NCI-H1417 treated with DMSO at 0.1 percent for 48 hours (cell line): ENCODE measurements at places on chromosomes 16 and 17.

- no peak for DNase-seq
These were observed 5.8 kb downstream of the ESRP2 start for GRCh38 chr16:68230176-68230571.

GRCh38 chr16:20650400-20651166 is 46.9 kb downstream of the ACSM1 start:
- no peak for DNase-seq

DNA sequence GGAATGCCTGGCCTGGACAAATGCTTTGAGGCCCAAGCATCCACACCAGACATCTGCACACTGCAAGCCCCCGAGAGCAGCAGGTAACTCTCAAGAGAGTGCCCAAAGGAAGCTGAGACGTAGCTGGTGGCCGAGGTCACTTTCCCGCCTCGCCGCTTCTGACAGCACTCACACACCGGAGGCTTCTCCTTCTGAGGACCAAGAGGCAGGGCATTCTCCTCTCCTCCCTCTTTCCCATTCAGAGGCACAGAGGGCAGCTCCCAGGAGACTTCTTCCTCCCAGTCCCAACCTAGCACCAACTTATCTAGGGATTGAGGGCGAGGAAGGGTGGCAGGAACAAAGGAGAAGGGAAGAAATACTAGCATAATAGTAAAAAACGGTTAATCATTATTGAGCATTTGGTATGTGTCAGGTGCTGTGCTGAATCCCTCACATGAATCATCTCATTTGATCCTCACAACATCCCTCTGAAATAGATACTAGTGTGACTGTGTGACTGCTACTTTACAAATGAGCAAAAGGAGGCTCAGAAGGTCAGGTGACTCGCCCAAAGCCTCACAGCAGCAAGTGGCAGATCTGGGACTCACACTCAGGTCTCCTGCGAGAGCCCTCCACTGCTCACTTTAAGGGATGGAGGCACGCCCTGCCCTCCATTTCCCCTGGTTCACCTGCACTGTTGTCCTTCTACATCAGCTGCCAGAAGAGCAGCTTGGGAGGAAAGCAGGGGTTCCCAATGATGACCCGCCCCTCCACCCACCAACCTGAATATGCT is 41.8 kb downstream of the MYO18A start:
- DNase-seq, result no peak

GRCh38 chr17:63665527-63666214 is 34.3 kb downstream of the LIMD2 start:
- no peak for DNase-seq

- DNase-seq, result no peak
These were observed 7.4 kb upstream of the ZNF469 start for GRCh38 chr16:88375236-88375975.

DNA sequence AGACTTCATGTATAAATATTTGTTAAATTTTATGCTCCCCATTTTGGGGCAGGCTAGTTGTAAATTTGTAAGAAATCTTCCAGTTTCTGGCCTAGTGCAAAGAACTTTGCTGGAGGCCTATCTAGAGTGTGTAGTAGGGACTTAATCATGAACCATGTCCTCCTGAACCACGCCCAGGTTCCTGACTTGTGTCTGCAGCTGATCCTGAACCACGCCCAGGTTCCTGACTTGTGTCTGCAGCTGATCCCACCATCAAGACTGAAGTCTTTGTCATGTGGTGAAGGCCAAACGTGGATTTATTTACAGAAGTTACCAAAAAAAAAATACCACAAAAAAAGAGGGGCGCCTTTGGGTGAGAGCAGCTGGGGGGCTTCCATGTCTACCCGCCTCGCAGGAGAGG is 33.1 kb downstream of the LMF1 start:
- DNase-seq, result no peak

DNA sequence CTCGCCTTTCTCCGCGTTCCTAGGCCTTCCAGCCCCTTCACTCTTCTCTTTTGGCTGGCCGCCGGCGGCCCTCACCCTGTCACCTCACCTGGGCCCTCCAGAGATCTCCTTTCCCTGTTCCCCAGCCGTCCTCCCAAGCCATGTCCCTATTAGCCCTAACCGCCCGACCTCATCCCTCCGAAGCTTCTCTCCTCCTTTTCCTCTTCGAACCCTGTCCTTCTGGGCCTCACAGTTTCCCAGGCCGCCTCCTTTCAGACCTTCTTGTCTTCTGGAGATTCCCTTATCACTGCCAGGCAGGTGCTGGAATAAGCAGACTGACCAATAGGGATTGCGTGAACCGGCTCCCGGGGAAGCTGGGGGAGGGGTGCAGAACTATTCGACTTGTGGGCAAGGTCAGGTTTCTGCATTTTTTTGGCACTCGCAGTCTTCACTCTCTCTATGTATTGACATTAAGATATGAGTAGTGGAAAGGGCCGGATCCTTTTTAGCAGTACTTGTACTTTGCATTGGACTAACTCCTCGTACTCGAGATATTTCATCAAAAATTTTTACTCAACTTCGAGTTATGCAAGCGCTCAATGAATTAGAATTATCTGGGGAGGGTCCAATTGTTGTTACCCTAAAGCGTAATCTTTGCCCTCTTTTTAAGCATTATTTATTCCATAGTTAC is 690 bp downstream of the RHOT1 start:
- DNase-seq, result no peak

GRCh38 chr17:17325228-17325627 is 22.1 kb downstream of the NT5M start:
- no peak for DNase-seq

DNA sequence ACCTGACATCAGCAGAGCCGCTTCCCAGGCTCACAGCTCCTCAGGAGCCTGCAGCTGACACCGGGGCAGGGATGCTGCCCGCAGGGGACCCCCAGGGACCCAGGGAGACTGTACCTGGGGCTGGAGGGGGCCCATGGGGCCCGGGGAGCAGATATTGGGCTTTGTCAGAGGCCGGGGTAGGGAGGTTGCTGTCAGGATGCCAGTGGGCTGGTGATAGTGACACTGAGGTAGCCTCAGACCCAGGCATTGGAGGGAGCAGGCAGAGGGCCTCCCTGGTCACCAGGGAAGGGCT is 15.1 kb downstream of the GSE1 start:
- DNase-seq, result no peak

- no peak for DNase-seq
These were observed 9.6 kb downstream of the MEOX1 start for GRCh38 chr17:43652124-43652480.

- no peak for DNase-seq
These were observed 13.3 kb upstream of the COG7 start for GRCh38 chr16:23466162-23466885.

- no peak for DNase-seq
These were observed 946 bp upstream of the TMEM256 start for GRCh38 chr17:7404737-7405349.

DNA sequence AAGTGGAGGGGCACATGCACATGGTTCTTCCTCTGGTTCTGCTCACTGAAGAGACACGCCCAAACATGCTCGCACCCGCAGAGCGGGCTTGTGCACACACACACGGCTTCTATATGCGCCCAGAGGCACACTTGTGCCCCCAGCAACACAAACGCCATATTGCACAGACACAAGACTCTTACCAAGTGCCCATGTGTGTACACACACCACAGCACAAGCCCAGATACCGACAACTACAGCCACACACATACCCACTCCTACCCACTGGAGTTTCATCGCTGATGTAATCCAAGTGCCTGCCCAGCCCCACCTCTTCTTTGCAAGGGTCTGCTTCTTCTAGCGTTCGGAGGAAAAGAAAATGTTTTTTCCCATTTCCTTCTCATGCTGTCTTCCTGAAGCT is 6.5 kb upstream of the PRR29 start:
- DNase-seq, result no peak

- DNase-seq, result no peak
These were observed 518.6 kb upstream of the WSB1 start for GRCh38 chr17:26775219-26775822.

- DNase-seq, result no peak
These were observed 4.1 kb upstream of the SSTR5 start for GRCh38 chr16:1068451-1068850.

DNA sequence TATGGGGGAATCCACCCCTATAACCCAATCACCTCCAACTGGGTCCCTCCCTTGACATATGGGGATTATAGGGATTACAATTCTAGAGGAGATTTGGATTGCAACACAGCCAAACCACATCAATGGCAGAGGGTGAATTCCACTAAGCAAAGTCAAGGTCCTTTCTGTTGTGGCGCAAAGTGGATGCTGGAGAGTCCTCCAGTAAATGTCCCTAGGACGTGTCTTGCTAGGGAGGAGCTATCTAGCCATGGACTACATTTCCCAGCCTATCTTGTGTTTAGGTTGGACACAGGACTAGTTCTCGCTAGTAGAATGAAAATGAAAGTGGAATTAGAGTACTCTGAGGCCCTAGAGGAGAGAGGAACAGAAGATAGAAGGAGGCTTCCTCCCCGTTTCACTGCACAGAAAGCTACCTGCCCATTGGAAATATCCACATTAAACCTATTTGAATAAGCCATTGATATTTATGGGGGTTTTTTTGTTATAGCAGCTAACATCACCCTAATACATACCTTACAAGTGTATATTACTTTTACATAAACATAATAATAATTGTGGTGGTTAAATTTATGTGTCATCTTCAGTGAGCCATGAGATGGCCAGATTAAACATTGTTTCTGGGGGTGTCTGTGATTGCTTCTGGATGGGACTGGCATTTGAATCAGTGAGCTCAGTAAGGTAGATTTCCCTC is 56.7 kb upstream of the ERCC4 start:
- no peak for DNase-seq

DNA sequence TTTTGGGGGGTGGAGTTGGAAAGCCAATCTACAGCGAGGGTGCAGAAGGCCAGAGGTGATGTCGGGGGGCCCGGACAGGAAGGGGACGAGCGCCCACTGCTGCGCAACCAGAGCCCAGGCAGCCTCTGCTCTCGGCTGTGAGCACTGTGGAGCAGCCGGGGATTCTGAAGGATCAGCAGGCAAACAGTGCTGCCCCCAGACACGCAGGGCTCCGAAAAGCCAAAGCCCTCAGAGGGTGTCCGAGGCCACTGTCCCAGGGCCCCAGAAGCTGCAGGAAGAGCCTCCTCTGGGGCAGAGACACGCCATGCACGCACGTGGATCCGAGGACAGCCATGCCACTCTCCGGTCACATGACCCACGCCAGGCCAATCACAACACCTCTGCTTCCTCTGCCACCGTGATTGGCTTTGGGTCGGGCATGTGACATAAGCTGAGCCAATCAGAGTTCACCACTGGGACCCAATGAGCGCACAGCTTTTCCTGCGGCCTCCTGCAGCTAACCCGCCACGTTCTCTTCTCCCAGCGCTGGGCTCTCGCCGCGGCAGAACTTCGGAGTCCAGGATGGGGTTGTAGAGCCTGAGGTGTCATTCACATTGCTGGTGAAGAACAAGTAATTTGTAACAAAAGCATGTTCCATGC is 40.7 kb downstream of the ACTG1 start:
- DNase-seq, result no peak

GRCh38 chr17:18988546-18989173 is 15.9 kb downstream of the FAM83G start:
- no peak for DNase-seq

DNA sequence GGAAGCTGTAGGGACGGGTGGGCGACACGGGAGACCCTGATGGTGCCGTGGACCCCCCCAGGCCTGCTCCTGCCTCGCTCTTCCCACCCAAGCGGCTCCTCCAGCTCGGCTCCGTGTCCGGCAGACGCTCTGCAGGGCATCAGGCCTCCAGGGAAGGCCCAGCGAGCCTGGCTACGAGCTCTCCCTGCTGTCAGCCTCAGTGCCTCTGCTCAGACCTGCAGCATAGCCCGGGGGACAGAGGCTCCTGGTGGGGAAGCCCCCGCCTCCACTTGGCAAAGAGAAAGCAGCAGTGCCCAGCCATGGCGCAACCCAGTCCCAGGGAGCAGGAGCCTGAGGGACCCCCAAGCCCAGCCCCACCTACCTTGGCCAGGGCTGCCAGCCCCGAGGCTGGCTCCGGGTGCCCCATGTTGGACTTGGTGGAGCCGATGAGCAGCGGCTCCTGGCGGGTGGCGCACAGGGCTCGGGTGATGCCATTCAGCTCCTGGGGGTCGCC is 5.9 kb downstream of the FASN start:
- no peak for DNase-seq

GRCh38 chr17:17349724-17350106 is 46.5 kb downstream of the NT5M start:
- no peak for DNase-seq

DNA sequence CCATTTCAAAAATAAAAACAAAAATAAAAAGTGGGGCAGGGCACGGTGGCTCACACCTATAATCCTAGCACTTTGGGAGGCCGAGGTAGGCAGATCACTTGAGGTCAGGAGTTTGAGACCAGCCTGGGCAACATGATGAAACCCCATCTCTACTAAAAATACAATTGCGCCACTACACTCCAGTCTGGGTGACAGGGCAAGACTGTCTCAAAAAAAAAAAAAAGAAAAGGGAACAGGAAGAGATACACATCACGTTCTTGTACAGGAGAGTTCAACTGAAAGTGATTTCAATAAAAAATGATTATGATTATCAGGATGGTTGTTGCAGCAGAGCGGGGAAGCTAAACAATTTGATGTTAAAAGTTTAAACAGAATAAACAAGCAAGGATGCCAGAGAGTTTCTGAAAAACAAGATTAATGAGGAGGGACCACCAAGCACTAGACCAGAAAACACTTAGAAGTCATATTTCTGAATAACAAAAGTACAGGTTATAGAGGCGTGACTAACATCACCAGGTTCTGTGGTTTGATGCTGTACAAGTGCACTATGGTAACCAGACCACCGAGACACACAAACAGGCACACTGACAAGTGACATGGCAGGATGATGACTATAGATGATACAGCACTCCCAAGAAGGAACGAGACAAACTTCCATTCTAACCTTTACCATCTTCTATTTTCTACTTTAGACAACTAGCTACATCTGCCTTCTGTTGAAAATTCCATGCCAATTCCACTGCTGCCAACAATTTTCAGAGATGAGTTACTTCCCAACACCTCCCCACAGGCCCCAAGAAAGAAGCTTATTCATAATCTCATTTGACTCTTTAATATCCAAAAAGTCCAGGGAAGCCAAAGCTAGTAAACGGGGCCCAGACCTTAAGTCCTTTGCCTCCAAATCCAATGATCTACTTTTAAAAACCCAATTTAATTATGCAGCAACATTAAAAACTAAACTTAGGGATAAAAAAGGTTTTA is 11.8 kb downstream of the DNAJA2 start:
- DNase-seq, result no peak

GRCh38 chr17:78573955-78574354 is 3.2 kb downstream of the DNAH17 start:
- DNase-seq, result no peak

DNA sequence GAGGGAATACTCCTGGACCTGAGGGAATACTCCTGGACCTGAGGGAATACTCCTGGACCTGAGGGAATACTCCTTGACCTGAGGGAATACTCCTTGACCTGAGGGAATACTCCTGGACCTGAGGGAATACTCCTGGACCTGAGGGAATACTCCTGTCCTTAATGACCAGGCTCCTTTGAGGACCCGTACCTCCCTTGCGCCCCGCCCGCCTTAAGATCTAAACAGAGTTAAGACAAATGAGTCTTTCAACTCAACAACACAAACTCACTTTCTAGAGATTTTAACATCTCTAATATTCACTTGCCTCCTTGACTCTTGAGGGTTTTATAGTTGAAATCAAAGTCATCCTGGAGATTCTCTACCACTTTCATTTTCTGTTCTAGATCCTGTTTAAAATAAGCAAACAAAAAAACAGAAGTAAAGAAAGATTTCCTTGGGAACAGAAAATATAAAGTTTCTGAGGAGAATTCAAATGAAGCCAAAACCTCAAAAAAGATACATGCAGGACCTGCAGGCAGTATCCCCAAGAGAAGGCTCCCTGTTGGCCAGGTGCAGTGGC is 49.7 kb downstream of the STAT3 start:
- no peak for DNase-seq

GRCh38 chr16:66079671-66080334 is 286.7 kb upstream of the CDH5 start:
- no peak for DNase-seq
